ENCODE measurements at places on chromosomes 16 and 17.

- DNase-seq: no peak
Measured at GRCh38 chr17:58233543-58233942, 4.8 kb upstream of the LPO start.

DNA sequence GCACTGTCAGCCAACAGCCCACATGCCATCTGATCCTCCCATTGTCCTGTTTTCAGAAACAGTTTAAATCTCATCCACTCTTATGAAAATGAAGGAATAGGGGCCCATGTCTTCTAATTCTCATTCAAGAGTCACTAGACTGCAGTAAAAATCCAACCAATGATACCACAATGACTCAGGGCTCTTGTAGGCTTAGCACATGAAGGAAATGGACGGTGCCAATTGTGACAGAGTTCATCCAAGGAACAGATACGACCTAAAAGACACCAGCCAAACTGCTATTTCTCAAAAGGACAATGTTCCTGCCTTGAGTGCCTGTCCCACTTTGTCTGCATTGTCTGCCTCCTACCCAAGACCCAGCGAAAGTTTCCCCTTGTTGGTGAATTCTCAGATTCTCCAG is 204.8 kb upstream of the COX10 start:
- no peak for DNase-seq

GRCh38 chr17:52376137-52376536 is 217.6 kb upstream of the CA10 start:
- DNase-seq: no peak

GRCh38 chr16:10885246-10885645 is 8.2 kb downstream of the CIITA start:
- DNase-seq: no peak

DNA sequence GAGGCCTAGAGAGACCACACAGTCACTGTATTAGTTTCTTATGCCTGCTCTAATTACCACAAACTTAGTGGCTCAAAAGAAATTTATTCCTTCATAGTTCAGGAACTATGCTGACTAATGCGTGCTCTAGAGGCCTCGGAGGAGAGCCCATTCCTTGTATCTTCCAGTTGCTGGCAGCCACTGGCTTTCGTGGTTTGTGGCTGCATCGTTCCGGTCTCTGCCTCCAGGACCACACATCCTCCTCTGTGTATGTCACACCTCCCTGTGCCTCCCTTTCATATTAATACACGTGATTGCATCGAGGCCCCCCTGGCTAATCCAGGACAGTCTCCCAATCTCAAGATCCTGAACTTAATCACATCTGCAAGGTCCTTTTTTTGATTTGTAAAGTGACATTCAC is 16.9 kb upstream of the MYLK3 start:
- no peak for DNase-seq

DNA sequence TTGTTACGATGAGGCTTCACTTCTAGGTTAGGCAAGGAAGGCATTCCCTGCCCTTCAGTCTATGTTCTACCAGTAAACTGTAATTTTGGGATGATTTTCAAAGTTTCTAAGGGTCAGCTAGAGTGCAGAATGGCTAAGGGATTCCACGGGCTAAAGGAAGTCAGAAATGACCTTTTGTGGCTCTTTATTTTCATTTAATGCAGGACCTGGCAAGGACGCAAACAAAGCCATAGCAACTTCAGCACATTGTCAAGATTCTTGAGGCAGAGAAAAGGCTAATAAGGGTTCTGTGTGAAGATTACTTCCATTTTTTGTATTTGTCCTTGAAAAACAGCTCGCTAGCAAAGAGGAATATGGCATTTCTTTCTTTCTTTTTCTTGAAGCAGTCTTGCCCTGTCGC is 76.6 kb downstream of the STX8 start:
- DNase-seq: no peak

DNA sequence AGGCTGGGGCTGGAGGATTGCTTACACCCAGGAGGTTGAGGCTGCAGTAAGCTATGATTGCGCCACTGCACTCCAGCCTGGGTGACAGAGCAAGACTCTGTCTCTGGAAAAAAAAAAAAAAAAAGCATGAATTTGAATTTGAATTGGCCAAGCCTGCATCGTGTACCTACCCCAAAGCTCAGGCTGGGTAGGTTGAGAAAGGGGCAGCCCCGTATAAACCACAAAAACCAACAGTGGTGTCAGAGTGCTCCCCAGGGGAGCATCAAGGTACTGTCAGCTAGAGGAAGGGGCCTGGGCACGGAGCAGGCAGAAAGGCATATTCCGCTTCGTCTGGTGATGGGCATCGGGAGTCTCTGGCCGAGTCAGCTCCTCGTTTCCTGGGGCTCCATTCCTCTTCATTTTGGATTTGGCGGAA is 40.9 kb downstream of the RAP1GAP2 start:
- DNase-seq: no peak
